ENCODE measurements at places on chromosomes 7 and 10. TPM values are rescaled to one million over a fixed set of nuclear protein-coding genes. Genes with fewer than 3 reads are reported as not detected.

Gene PRLHR
- total RNA-seq = not detected

Gene SPDYE9
- not detected for total RNA-seq

DNA sequence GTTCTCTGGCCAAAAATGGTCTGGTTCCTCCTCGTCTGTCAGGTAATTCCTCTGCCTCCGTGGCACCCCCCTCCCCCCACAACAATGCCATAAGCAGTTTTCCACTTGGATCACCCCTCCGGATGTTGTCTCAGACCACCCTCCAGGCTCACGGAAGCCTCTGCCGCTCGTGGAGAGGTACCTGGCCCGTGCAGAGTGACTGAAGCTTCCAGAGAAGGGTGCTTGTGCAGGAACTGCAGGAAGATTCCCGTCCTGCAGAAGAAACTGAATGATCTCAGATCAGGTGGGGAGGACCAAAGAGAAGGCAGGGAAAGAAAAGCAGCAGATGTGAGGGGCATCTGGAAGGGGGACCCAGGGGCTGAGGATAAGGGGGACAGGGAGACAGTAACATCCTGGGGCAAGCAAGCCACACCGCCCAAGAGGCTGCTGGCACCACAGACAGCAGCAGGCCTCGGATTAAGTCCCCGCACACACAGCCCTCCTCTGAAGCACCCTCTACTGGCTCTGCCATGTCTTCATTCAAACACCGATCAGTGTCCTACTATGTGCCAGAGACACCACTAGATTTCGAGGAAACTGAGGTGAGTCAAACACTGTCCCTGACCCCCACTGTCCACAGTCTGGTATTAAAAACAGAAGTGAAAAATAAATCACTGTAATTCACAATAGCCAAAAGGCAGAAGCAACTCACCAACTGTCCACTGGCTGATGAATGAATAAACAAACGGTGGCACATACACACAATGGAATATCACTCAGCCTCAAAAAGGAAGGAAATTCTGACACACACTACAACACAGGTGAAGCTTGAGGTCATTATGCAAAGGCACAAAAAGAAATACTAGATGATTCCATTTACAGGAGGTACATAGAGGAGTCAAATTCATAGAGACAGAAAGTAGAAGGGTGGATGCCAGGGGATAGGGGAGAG, 26.4 kb downstream of the KIAA1549 start:
- no peak for DNase-seq

DNA sequence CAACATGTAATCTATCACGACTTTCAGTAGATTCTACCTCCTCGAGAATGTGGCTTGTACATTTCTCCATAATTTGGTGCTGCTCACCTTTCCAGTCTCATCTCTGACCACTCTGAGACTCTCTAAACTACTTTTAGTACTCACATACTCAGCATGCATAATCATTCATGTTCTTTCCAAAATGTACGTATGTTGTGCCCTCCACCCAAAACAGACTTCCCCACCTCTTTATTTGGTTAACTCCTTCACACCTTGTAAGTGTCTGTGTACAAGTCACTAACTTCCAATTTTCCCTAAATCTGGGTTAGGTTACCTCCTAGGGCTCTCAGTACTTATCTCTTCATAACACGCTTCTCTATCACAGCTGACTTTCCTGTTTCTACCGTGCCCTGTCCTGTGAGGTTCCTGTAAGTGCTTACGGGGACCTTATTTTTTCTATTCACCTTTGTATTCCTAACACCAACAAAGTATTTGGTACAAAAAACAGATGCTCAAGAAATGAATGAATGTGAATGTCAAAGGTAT, 186.2 kb upstream of the MKLN1 start:
- DNase-seq = no peak

- no peak for DNase-seq
Observed at GRCh38 chr10:120981601-120982391, 130.6 kb downstream of the WDR11 start.

- no peak for DNase-seq
Observed at GRCh38 chr10:116469437-116469836, 41.8 kb downstream of the PNLIPRP3 start.

- peak; percentile 48 for DNase-seq
Observed at GRCh38 chr10:127853868-127854768, 38.6 kb downstream of the CLRN3 start.
